Activated CD4-positive, CD25-positive, alpha-beta regulatory T cell treated with anti-CD3 and anti-CD28 coated beads, Interleukin-2, amount 50 U/mL, for 72 hours (primary cell): ENCODE measurements at places on chromosomes 3 and 15.

- no peak for DNase-seq
Measured at GRCh38 chr15:77181305-77182074, 110.6 kb upstream of the TSPAN3 start.

GRCh38 chr3:20264900-20265567, 79.0 kb upstream of the SGO1 start:
- DNase-seq: no peak

DNA sequence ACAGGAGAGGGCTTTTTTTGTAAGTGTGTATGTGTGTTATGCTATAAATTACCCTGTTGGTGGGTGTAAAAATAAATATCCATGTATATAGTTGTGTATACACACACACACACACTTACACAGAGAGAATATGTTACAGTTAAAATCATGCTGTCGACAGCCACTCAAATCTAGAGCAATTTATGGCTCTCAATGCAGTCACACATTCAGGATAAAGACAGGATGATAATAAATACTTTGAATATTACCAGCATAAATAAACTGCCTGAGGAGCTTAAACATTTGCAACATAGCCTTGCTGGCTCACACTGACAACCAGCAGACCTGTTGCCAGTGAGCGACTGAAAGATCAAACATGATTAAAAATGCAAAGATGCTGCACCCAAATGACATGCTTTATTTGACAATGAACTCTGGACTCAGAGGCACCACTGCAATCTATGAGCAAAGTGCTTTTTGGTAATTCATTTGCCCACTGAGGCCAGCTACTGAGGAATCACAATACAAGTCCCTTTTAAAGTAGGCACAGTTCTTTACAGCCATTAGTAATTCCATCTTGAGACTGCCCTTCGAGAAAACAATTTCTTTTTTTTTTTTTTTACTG, 458.9 kb downstream of the FHIT start:
- no peak for DNase-seq

GRCh38 chr3:42960786-42961185, 18.3 kb upstream of the GASK1A start:
- no peak for DNase-seq

GRCh38 chr3:170766253-170766652, 103.7 kb downstream of the RPL22L1 start:
- no peak for DNase-seq

DNA sequence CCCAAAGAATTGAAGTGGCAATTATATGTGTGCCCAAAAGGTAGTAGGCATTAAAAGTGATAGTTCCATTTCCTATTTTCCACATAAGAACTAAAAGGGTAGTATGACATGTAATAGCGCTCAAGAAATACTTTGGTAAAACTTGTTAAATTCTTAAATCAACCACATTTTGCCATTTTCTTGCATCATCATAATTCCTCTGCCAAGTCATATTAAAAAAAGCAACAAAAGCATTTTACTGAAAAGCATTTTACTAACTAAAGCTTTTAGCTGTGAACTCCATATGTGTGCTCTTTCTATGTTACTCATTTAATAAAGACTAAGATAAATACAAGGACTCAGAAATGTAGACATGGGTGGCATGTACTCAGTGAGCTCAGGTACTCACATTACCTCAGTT, 70.1 kb downstream of the GPR160 start:
- no peak for DNase-seq

DNA sequence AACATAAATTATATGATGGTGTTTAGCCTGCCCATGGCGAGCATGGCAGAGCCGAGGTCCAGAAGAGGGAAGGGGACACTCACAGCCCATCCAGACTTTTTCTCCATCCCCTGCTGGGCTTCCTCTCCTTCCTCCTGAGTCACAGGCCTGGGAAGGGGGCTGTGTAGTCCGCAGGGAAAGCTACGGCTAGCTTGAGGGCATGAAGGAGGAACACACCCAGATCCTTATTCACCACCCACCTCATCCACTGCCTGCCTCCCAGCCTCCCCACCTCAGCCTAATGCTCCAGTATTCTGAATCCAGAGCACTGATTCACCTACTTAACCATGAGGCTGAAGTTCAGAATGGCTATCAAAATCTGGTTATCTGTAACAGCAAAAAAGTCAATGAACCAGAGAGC, 97.8 kb downstream of the OXNAD1 start:
- no peak for DNase-seq

DNA sequence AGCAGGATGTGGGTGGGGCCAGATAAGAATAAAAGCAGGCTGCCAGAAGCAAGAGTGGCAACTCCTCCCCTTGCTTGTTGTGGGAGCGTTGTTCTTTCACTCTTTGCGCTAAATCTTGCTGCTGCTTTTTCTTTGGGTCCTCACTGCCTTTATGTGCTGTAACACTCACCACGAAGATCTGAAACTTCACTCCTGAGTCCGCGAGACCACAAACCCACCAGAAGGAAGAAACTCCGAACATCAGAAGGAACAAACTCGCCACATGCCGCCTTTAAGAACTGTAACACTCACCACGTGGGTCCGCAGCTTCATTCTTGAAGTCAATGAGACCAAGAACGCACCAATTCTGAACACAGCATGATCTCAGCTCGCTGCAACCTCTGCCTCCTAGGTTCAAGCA, 72.9 kb downstream of the IL12A start:
- no peak for DNase-seq

DNA sequence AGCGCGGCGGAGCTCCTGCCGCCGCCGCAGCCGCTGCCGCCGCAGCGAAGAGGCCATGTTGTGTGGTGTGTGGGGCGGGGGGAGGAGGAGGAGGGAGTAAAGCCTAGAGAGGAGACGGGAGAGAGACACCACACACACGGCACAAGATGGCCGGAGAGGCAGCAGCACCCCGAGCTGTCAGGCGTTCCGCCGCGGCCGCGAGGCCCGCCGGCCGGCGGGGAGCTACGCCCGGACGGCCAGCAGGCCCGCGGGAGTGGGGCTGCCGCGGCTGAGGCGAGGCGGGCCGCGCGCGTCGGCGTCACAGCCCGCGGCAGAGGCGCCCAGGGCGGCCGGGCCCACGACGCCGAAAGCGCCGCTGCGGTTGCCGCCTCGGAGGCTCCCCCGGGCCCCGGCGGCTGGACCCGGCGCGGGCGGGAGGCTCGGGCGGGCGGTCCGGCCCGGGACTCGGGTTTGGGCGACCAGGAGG, 17.4 kb upstream of the CHD2 start:
- DNase-seq: no peak
